ENCODE measurements at places on chromosomes 1 and 21. TPM values are rescaled to one million over a fixed set of nuclear protein-coding genes. Genes with fewer than 3 reads are reported as not detected.

DNA sequence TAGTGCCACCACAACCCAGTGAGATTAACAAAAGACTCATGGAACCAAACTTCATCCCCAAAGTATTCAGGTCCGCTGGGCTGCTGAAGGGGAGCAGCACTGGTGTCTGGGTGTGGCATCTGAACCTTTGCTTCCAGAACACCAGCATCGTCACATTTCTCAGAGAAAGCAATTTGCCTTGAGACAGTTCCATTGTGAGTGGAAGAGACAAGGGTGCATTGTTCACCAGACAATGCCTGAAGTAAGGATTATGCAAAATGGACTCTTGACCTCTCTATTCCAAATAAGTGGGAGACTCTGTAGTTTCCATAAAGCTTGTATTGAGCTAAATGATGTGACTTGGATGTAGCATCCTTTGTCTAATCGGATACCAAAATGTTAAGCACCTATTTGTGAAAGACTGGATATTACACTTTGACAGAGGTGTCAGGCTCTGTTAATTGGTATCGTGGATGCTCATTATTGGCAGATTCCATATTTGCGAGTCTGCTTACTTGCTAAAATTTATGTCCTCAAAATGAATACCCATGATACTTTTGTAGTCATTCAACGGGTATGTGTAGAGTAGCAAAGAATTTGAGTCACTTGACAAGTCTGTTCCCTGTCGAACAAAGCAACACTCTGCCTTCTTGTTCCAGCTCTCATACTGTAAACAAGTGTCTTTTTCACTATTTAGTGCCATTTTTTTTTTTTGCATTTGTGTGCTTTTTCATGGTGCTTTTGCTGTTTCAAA, 75.6 kb downstream of the MRPS6 start:
- no peak for DNase-seq

DNA sequence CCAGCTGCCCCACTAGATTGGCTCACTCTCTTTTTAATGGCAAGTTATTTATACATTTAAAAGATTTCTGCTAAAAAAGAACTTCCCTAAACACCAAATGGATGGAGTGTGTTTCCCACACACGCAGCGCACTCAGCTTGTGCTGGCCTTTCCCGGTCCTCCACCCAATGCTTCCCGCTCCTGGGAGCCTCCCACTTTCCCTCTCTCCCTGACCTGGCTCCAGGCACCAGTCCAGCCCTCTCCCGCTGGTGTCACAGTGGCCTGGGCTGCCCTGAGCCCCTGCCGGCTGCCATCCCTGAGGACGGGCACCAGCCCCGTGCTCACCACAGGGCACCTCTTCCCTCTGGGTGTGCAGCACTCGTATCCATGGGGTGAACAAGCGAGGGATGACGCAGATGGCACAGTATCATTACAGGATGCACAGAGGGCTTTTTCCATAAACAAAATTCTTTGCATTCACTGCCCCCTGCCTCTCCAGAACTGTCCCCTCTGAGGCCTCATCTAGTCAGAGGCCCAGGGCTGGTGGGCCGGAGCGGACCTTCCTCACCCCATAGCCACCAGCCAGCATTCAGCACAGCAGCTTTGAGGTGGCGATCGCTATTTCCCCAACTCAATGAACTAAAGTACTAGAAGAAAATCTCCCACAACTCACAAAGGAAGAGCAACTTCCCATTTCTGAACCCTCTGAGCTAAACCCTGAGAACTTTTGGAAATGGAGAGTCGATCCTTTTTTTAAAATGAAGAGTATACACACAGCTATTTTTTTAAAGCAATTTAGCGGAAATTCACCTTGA, 68.5 kb downstream of the SLC37A1 start:
- no peak for DNase-seq

DNA sequence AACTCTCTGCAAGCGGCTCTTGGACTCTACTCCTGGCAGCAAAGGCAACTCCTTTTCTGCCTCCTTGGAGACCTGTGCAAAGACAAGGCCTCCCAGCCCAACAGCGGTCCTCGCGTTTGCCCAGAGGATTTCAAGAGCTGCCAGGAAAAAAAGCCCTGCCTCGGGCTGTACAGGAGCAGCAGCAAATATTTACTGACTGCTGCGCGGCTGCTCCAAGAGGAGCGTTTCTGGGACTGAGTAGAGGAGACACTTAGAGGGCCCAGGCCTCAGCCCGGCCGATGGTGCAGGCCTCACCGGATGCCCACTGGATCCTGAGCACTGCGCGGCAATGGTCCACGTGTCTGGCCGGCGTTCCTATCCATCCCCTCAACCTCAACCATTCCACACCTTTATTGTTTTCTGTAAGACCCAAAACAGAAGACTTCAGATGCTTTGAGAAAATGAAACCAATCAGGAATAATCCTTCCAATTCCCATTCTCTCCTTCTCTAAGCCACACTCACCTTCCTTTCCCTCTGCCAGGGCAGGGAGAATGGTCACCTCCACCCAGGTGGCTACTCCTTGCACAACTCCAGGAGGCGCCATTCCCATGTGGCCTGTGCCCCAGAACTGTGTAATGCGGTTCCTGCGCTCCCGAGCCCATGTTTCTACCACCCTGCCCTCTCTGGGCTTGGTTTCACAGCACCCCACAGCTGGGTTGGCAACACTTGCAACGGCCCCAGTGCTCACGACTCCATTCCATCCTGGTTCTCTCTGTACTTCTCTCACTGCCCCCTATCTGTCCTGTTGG, 215.8 kb downstream of the TRABD2B start:
- no peak for DNase-seq

Gene PRELP
- not detected for total RNA-seq

GRCh38 chr1:118298397-118298796, 113.4 kb upstream of the SPAG17 start:
- DNase-seq: no peak

Gene PLPPR4
- total RNA-seq: 10.5 TPM

GRCh38 chr1:111649227-111649626, 29.6 kb downstream of the RAP1A start:
- no peak for DNase-seq

- peak; percentile 85 for DNase-seq
Observed at GRCh38 chr1:110645821-110646735, 28.7 kb downstream of the KCNA3 start.

Gene BEND5
- 0.39 TPM for total RNA-seq

Gene BSND
- total RNA-seq: not detected

Gene GJA9
- total RNA-seq: not detected

Gene HLX
- 7.2 TPM for total RNA-seq

GRCh38 chr1:231157311-231157710, 4.5 kb upstream of the TRIM67 start:
- DNase-seq: no peak

Gene FAM72A
- total RNA-seq: 9.1 TPM

Measured in M059J (cell line).